ENCODE measurements at places on chromosomes 11 and 22.

DNA sequence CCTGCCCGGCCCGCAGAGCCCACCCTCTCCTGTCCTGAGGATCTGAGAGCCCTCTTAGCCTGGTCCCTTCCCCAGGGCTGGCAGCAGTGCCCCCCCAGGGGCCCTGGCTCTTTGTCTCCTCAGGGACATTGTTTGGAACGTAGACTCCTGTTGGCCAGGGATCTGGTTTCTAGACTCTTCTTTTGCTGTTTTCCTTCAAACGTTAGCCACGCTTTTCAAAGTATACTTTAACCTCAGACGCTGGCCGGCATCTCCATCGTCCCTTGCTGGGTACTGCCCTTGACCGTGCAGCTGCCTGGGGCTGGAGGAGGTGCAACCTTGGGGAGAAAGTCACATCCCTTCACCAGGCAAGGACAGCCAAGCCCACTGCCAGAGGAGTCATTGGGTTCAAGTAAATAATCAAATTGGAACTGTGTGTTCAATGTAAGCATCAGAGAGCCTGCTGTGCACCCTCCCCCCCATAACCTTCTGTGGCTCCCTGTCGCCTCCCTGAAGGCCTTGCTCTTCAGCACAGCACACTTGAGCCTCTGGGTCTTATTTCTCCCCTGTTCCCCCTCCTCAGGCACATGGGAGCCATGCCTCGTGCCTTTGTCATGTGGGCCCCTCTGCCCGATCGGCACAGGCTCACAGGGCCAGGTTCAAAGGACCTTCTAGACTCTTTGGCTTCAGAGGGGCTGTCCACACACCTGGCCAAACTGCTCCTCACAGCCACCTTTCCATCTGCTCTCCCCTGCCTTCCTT lies 21.8 kb upstream of the WNT7B start:
- no peak overlapping the region for H3K4me3 ChIP-seq
- DNase-seq: no peak
- H3K4me1 ChIP-seq: no peaks in the 10 kb centered on the region

GRCh38 chr22:24578355-24579257 lies 14.3 kb downstream of the LRRC75B start:
- peak overlapping the region; percentile 17 for H3K27ac ChIP-seq
- H3K4me3 ChIP-seq: no peak overlapping the region
- peaks cover 16% of the 10 kb centered on the region for H3K36me3 ChIP-seq
- DNase-seq: no peak
- no peaks in the 10 kb centered on the region for H3K27me3 ChIP-seq
- peaks cover 6% of the 10 kb centered on the region for H3K4me1 ChIP-seq

DNA sequence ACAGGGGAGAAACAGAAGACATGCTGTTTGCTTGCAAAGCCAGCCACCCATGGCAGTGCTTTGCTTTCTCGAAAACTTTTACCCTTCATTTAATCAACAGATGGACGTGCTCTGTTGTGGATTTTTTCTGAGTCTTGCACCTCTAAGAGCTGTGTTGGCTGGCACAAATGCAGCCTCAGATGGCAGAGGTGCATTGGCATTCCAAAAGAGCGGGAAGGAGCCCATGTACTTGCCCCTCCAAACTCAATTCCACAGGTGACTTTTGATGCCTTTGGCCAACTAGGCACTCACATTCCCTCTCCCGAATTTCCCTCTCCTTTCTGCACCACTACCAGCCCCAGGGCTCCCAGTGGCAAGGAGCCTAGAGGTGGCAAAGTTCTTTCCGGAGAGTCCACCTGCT lies 1.2 kb downstream of the KIRREL3 start:
- H3K4me1 ChIP-seq: peaks cover 4% of the 10 kb centered on the region
- no peaks in the 10 kb centered on the region for H3K36me3 ChIP-seq
- no peak for DNase-seq
- no peak overlapping the region for H3K27ac ChIP-seq
- no peak overlapping the region for H3K4me3 ChIP-seq

DNA sequence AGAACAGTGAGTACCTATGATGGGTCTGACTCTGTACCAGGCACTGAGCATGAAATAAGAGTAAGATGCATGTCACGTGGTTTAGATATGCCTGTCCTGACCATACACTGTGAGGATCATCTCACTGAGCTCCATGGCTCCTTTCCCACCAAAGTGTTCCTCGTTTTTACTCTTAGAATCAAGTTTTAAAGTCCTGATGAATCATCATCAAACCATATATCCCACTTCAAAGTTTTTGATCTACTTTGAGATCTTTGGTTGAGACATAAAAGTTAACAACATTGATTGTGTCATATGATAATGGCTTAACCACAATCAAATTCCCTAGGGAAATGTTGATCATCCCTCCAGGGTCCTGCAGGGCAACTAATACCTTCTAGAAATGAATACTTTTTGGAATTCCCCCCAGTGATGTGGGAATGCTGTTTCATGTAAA lies 12.8 kb downstream of the ETS1 start:
- H3K27me3 ChIP-seq: peaks cover 33% of the 10 kb centered on the region
- no peak overlapping the region for H3K27ac ChIP-seq
- no peak overlapping the region for H3K4me3 ChIP-seq
- no peak for DNase-seq
- H3K4me1 ChIP-seq: peaks cover 4% of the 10 kb centered on the region
- no peaks in the 10 kb centered on the region for H3K36me3 ChIP-seq

- H3K27me3 ChIP-seq: peaks cover 9% of the 10 kb centered on the region
- no peak within 1 kb of the TSS for H3K27ac ChIP-seq
Observed at GRCh38 chr22:30574095-30574981, at the start of gene GAL3ST1. TSS of gene GAL3ST1 (minus strand) at chr22:30574665. CDS start at chr22:30557392, 17,273 bp downstream.

GRCh38 chr11:96054870-96055705 lies 131.2 kb upstream of the MTMR2 start:
- H3K4me1 ChIP-seq: peaks cover 16% of the 10 kb centered on the region
- no peaks in the 10 kb centered on the region for H3K36me3 ChIP-seq
- H3K27ac ChIP-seq: no peak overlapping the region
- DNase-seq: peak; percentile 70
- no peaks in the 10 kb centered on the region for H3K27me3 ChIP-seq
- H3K4me3 ChIP-seq: no peak overlapping the region

DNA sequence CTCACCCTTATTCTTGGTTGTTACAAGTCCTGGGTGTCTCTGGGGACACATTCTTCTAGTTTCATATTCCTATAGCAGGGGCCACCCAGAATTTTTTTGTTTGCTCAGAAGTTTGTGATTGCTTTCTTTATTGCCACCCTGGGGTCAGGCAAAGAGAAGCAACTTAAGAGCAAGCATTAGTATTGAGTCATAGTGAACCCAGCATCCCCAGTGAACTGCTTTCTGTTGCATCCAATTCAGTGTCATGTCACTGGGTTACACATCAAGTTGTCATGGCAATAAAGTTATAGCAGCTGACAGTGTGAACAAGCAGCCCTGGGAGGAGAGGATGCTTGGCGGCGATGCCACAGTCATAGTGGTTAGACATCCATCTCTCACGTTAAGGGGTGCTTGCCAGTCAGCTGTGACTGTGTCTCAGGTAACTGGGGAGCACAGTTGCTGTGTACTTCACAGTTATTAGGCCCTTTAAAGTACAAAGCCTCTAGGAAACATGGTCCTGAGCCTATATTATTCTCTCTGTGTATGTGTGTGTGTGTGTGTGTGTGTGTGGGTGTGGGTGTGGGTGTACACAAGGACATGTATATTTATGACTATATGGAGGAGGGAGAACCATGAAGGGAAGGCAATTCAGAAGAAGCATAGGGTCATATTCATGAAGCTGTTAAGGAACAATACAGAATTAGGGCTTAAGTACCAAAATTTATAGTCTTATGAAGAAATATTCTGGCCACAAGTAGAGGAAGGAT lies 52.5 kb downstream of the TRIM44 start:
- H3K4me3 ChIP-seq: no peak overlapping the region
- H3K27ac ChIP-seq: no peak overlapping the region
- no peaks in the 10 kb centered on the region for H3K27me3 ChIP-seq
- H3K36me3 ChIP-seq: no peaks in the 10 kb centered on the region
- DNase-seq: peak; percentile 14

GRCh38 chr11:16924826-16925560 lies 89.2 kb downstream of the PLEKHA7 start:
- H3K27ac ChIP-seq: peak overlapping the region; percentile 78
- peak overlapping the region; percentile 78 for H3K4me3 ChIP-seq
- DNase-seq: peak; percentile 68
- peaks cover 4% of the 10 kb centered on the region for H3K27me3 ChIP-seq

All from cardiac muscle cell (in vitro differentiated cells and primary cell).